ENCODE measurements at places on chromosomes 2 and 18. TPM values are rescaled to one million over a fixed set of nuclear protein-coding genes. Genes with fewer than 3 reads are reported as not detected.

DNA sequence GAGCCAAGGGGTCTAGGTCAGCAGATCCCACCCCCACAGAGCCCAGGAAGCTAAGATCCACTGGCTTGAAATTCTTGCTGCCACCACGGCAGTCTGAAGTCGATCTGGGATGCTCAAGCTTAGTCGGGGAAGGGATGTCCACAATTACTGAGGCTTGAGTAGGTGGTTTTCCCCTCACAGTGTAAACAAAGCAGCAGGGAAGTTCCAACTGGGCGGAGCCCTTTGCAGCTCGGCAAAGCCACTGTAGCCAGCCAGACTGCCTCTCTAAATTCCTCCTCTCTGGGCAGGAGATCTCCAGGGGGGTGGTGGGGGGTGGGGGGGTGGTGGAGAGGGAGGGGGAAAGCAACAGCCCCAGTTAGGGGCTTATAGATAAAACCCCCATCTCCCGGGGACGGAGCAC lies 419.5 kb downstream of the NUP35 start:
- H3K27me3 ChIP-seq = no peaks in the 10 kb centered on the region
- no peaks in the 10 kb centered on the region for H3K4me1 ChIP-seq
- H3K36me3 ChIP-seq = no peaks in the 10 kb centered on the region

The NDC80 gene
- total RNA-seq = 0.55 TPM

The GAREM1 gene
- total RNA-seq = 8.6 TPM

DNA sequence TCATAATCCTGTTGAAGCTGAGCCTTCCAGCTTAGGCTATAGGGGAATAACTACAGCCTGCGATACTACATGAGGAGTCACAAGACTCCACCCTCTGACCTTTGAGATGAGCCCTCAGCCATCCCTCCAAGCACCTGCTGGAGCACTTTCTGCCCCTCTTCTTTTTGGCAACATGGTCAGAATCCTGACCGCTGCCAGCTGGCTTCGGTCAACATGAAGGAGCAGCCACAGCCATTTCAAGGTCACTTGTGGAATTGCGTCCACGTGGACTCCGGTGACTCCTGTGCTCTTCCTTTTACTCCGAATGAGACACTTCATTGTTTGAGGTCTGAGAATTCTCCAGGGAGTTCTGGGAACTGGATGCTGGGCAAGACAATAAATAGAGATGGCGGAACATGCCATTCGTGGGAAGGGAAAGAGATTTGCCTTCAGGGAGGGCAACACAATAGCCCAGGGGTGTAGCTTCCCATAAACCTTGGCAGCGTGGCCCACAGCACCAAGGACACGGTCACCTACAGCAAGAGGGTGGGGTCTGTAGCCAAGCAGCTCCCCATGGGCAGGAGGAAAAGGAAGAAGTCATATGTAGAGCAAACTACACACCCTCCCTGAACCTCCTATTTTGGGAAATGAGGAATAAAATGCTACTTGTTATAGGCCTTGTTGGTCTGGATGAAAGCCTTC lies 73.3 kb upstream of the PPP1CB start:
- H3K27me3 ChIP-seq = no peaks in the 10 kb centered on the region
- DNase-seq = no peak

The C1GALT1C1L gene
- total RNA-seq = 1.2 TPM

GRCh38 chr2:37855283-37856041 lies 69.6 kb upstream of the RMDN2 start:
- DNase-seq = peak; percentile 48
- peak overlapping the region; percentile 15 for H3K4me3 ChIP-seq
- no peaks in the 10 kb centered on the region for H3K36me3 ChIP-seq
- no peaks in the 10 kb centered on the region for H3K27me3 ChIP-seq

The HJURP gene
- 0.36 TPM for total RNA-seq
